ENCODE measurements at places on chromosomes 4 and X.

- DNase-seq: no peak
These were observed 13.8 kb downstream of the MPP1 start for GRCh38 chrX:154791467-154791866.

DNA sequence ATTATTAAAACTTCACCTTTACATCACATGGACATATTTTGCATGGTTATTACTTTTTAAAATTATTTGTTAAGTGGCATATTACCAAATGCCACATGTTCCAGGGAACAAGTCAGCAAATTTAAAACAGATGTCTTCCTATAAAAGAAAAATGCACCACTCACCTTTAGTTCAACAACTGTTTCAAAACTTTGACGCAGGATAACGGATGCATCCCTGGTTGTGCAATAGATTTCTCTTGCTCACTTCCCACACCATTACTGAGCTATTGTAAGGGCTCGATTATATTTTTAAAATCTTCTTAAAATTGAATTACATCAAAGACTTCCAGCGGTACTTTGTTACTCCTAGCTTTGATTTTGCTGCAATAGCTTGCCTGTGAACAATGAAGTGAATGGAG is 93.0 kb upstream of the ARHGAP24 start:
- DNase-seq: no peak

GRCh38 chr4:6777636-6778281 is 4.8 kb upstream of the KIAA0232 start:
- DNase-seq: no peak

DNA sequence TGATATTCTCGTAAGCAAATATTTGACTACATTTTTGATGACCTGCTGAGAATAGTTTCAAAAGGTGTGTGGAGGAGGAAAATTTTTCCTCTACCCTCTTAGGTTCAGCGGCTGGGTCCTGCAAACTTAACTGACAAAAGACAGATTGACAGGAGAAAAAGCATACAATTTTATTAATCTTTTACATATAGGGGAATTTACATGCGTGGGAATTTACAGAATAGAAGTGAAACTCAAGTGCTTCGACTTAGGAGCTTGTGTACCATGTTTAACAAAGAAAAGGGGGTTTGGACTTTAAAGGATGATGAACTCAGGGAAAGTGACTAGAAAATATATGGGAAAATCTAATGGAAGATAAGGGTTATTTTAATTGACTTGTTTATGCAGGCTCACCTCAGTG is 2.5 kb downstream of the HERC6 start:
- DNase-seq: no peak

GRCh38 chr4:2290488-2290887 is 28.6 kb upstream of the MXD4 start:
- DNase-seq: no peak

- DNase-seq: no peak
These were observed 42.2 kb upstream of the HGFAC start for GRCh38 chr4:3399277-3400194.

DNA sequence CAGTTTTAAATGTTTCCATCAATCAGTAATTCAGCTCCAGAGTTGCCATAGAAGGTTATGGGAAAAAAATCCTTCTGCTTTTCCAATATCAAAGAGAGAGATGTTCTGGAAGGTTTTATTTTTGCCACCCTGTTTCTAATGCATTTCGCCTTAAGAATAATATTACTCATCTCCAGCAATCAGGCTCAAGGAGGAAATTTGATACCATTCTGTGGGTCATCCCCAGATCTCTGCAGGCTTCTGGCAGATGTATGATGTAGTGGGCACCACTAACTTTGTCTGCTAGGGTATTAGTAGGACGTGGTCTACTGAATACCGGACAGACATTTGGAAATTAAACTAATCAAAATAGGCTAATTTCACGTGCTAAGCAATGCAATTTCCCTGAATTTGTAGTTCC is 645.4 kb upstream of the TENM3 start:
- no peak for DNase-seq

DNA sequence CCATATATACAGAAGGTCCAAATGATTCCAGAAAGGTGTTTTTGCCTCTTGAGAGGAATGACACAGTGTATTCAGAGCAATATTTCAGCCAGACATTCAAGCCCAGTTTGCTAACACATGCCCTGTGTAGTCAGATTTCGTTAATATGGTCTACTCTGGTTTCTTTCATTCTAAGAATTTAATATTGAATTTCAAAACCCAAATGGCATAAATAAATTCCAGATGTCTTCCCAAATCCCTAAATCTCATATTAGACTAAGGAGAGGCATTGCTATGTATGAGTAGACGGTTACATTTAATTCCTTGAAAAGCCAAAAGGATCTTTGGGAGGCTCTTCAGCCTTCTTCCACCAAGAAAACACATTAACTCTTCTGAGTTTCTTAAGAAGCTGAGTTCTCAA is 66.3 kb upstream of the C1QTNF7 start:
- no peak for DNase-seq

GRCh38 chrX:150935467-150935866 is 37.0 kb upstream of the CD99L2 start:
- DNase-seq: no peak

DNA sequence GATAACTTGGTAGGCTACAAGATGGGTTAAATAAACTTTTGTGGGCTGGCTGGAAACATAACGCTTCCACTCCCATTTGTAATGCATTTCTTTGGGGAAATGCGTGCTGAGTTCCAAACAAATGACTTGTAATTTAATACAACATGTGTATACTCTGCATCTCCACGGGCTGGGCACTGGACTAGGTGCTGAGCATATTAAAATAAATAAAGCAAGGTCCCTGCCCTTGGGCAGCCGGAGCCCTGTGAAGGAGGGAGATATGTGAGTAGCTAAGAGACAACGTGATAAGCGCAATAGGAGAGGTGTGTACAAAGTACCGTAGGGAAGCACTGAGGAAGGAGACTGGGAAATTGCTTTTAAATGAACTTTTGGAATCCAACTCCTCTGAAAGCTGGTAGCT is 147.2 kb upstream of the RBPJ start:
- no peak for DNase-seq

- DNase-seq: no peak
These were observed 203.0 kb downstream of the CENPC start for GRCh38 chr4:67342291-67342690.

GRCh38 chr4:9880406-9881197 is 99.2 kb downstream of the DRD5 start:
- no peak for DNase-seq

- DNase-seq: no peak
These were observed 49.8 kb upstream of the PRSS48 start for GRCh38 chr4:151227172-151227571.

DNA sequence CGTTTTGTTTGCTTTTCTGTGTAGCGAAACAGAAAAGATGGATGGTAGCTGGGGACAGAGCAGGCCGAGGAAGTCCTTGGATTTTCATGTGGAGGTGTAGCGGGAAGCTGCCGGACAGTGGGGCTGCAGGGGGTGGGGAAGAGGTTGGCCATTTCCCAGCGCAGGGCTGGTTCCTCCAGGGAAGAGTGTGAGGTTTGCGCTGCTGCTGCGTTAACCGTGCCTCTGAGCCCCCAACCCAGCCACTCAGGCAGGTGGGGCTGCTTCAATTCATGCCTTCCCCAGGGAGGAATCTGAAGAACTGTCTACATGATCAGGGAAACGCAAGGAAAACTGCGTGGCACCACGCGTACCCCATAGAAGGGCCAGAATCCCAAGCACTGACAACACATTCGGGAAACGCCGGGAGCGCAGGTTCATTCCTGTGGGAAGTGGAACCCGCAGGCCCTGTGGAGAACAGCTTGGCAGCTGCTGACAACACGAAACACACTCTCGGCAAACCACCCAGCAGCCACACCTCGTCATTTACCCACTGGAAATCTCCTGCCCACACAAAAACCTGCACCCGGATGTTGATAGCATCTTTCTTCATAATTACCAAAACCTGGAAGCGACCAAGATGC is 57.7 kb downstream of the PCGF3 start:
- DNase-seq: no peak

DNA sequence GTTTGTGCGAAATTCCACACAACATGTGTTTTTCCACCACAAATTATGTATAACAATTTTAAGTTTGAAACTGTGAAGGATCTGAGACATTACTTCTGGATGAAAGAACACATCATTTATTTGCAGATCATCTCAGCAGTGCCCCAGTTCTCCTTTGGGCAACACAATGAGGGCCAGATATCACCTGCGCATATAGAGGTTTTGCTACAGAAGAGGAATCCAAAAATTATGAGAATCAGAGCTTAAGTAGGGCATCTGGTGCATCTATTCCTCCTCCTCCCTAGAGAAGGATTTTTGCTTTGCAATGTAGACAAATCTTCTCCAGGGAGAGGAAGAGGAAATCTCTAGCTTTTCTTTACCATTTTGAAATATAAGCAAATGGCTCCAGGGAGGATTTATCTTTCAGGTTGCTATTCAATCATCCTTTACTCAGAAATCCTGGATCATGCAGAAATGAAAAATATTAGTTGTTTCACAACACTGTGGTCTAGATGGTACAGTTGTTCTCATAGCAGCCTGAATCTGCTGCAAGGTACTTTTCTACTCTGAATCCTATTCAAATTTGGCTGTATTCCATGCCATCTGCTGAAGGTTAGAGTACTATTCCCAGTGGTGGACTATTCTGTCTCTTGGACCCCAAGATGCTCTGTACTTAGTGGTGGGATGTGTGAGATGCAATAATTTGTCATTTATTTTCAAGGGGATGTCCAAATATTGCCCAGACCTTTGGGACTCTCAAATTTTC is 132.1 kb downstream of the SNCA start:
- DNase-seq: no peak

GRCh38 chrX:20315140-20315539 is 48.4 kb upstream of the RPS6KA3 start:
- DNase-seq: no peak

GRCh38 chrX:118974908-118975671 is 672 bp downstream of the LONRF3 start:
- peak; percentile 47 for DNase-seq

GRCh38 chr4:76210452-76210851 is 3.2 kb downstream of the SCARB2 start:
- no peak for DNase-seq

- no peak for DNase-seq
These were observed 325.0 kb downstream of the FBXO8 start for GRCh38 chr4:173958445-173958844.

DNA sequence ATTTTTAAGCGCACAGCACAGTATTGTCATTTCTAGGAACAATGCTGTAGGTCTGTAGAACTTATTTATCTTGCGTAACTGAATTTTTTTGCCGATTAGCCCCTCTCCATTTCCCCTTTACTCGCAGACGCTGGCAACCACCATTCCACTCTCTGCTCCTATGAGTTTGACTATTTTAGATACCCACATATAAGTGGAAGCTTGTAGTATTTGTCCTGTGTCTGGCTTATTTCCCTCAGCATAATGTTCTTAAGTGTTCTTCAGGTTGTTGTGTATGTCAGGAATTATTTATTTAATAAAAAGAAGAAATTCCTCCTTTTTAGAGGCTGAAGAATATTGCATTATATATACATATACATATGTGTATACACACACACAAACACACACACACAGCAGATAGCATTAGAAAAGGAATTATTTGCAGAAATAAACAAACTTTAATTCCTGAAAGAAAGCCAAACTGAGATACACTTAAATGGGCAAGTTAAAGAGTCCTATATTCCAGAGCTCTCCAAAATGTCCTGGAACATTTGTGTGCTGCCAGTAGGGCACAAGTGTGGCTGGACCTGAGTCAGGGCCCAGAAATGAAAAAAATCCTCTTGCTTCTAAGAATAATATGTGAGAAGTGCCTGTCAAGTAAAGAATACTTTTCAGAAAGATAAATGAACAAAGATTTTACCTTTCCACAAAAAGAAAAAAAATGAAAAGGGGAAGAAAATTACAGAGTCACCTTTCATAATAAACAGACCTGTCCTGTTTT is 4.5 kb upstream of the ZNF330 start:
- DNase-seq: no peak

DNA sequence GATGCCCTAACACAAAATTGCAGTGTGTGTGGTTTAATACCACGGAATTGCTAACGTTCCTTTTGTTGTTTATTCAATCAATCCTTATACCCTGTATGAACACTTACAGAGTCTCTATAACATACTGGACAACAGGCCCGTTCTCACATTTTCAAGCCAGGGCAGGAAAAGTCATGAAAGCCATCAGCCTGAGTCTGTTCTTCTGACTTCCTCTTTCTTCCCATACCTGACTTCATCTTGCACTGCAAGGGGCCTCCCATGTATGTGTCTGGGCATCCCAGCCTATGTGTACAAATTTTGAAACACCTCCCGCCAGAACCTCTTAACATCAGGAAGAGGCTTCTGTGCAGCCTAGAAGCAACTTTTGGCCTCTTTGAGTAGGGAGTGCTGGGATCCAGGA is 4.9 kb upstream of the SHISA3 start:
- no peak for DNase-seq

GRCh38 chr4:123783921-123784320 is 387.3 kb downstream of the SPRY1 start:
- DNase-seq: no peak

GRCh38 chrX:78548012-78548411 is 111.1 kb downstream of the RTL3 start:
- DNase-seq: no peak

GRCh38 chr4:17911608-17912007 is 100.8 kb downstream of the NCAPG start:
- DNase-seq: no peak

DNA sequence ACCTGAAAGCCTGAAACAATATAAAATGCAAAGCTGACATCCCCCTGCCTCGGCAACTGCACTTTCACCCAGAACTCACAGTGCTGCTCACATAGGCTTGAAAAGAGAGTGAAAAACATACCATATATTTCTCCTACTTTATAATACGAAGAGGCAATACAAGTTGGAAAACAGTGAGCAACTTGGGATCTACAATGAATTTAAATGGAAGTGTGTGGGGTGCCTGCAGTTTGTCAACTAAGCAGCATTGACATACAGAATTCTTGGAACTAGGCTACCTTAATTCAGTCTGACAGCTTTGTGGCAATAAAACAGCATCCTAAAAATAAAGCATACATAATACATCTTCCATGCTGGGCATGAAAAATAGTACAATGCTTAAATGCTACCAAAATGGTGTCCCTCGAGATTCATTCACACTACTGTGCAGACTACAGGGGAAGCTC is 8.0 kb downstream of the GASK1B start:
- DNase-seq: no peak

All from stimulated activated CD4-positive, alpha-beta T cell treated with anti-CD3 and anti-CD28 coated beads, Interleukin-4, amount 100 ng/mL, for 4 hours (primary cell).